ENCODE measurements at places on chromosomes 7 and 10.

DNA sequence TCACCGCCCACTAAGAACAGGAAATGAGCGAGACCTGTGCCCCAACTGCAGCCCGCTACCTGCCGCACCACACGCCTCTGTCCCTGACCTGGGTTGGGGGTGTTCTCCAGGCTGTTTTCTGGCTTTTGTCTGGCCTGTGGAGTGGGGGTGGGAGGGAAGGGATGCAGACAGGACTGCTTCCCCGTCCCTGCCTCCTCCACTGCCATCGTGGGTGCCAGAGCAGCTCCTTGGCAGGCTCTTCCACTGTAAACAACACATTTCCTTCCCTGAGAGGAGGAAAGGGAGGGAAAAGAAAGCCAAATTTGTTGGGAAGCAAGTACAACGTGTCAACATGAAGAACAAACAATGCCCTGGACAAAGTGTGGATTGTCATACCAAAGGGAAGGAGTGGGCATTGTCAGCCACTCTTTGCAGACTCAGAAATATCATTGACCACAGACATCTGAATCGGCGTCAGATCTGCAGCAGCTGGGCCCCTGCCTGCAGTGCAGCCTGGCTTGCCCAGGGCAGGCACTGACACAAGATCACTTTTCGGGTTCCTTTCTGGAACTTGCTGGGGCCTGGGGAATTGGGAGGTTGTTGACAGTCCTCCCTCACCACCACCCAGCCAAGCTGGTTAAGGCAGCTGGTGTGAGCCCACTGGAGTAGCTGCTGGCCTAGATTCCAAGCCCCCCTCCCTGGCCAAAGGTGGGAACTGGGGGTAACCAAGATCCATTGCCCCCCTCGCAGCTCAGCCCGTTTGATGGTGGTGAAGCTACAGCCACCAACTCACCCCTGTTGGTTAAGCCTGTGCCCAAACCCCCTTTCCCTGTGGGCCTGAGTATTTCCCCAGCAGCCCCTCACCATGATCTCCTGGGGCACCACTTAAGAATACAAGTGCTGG lies 22.6 kb upstream of the TRIM8 start:
- no peak for DNase-seq

DNA sequence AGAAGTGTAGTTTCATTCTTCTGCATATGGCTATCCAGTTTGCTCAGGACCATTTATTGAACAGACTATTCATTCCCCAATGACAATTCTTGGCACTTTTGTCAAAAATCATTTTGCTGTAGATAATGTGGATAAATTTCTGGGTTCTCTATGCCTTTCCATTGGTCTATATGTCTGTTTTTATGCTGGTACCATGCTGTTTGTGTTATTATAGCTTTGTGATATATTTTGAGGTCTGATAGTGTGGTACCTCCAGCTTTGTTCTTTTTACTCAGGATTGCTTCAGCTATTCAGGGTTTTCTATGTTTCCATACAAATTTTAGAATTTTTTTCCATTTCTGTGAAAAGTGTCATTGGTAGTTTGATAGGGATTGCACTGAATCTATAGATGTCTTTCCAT lies 315.3 kb upstream of the KAT6B start:
- no peak for DNase-seq

DNA sequence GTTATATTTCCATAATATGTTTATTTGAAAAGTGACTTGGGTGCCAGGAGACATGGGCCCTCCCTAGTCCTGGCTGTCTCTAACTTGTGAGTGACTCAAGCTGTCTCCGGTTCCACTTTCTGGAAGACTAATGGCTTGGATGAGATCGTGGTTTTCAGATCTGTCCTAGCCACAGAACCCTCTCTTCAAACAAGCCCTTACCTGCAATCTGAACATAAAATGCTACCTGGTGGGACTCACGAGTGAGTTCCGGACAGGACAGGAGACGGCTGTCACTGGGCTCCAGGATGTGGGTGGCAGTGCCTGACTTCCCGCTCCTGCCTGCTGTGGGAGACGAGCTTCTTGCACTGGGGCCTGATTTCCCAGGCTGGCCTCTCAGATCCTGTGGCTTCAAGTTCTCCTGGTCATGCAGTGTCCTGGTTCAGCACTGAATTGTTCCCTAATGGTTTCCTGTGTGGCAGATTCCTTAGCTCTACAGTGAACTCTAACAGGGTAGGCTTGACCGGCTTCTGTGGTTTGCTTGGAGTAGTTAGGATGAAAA lies 26.0 kb upstream of the PFKFB3 start:
- no peak for DNase-seq

- DNase-seq, result no peak
Measured at GRCh38 chr10:4450169-4450568, 375.8 kb upstream of the AKR1E2 start.

- no peak for DNase-seq
Measured at GRCh38 chr10:13712476-13712836, 125.7 kb downstream of the PRPF18 start.

GRCh38 chr7:117895276-117895675 lies 22.0 kb upstream of the CTTNBP2 start:
- DNase-seq, result no peak

- DNase-seq, result no peak
Measured at GRCh38 chr7:77197141-77197540, 2.5 kb downstream of the FGL2 start.

GRCh38 chr7:41103331-41103730 lies 599.6 kb downstream of the INHBA start:
- no peak for DNase-seq

DNA sequence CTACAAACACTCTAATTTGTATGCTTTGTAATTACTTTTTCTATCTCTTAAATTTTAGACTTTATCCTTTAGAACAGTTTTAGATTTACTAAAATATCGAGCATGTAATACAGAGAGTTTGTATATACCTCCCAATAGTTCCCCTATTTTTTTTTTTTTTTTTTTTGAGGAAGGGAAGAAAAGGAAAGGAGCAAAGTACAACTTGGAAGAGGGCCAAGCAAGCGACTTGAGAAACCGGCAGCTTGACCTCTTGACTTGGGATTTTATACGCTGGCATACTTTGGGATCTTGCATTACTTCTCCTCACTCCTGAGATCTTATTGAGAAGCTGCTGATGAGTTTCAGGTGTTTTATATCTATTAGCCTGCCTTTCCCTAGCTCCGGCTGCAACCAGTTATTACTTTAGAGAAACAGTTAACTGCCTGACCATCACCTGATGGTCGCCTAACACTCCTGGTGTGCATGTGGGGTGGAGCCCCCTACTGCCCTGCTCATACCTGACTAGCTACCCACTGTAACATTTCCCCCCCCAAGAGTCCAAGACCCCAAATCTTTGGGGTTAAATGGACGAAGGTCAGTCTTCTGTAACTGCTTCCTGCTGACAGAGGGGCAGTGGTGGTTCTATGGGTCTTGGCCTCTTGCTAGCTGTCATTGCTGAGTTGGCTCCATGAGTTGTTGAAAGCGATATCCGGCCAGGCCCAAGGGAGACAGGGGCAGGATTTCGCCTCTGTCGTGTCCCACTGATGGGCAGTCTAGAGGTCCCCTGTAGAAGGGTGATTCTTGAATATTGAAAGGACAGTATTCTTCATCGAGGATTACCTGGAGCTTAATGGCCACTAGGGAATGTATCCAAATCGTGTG lies 28.5 kb downstream of the MKLN1 start:
- no peak for DNase-seq

GRCh38 chr7:91342346-91342745 lies 78.1 kb downstream of the FZD1 start:
- no peak for DNase-seq

DNA sequence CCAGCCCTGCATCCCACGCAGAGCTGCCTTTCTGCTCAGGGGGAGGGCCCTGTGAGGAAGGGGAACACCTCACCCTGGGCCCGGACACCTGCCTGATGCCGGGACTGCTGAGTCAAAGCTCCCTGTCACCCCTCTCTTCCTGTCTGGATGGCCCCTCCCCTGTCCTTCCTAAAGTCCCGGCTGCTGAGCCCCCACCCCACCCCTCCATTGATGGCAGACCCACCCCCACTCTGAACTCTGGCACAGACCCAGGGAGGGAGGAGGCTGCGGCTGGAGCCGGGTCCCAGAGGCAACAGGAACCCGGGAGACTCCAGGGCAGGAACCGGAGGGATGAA lies 78.7 kb downstream of the ELFN1 start:
- no peak for DNase-seq

DNA sequence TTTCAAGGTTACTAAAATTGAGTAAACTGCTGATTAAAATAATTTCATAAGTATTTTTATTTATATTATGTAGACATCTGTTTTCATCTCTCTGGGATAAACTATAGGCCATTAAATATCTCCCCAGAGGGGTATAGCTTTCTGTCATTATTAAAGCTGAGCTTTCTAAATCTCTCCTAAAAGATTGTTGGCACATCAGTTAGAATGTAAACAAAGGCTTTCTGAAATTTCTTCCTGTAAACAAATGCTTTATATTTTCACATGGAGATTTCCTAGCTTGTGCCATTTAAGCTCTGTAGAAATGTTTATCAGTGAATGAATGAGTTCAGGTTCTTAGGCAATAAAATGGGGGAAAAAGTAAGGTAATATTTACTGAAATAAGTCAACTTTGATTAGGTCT lies 35.7 kb downstream of the PPP1R9A start:
- no peak for DNase-seq

- DNase-seq, result no peak
Measured at GRCh38 chr10:109114579-109114978, 808.7 kb downstream of the XPNPEP1 start.

DNA sequence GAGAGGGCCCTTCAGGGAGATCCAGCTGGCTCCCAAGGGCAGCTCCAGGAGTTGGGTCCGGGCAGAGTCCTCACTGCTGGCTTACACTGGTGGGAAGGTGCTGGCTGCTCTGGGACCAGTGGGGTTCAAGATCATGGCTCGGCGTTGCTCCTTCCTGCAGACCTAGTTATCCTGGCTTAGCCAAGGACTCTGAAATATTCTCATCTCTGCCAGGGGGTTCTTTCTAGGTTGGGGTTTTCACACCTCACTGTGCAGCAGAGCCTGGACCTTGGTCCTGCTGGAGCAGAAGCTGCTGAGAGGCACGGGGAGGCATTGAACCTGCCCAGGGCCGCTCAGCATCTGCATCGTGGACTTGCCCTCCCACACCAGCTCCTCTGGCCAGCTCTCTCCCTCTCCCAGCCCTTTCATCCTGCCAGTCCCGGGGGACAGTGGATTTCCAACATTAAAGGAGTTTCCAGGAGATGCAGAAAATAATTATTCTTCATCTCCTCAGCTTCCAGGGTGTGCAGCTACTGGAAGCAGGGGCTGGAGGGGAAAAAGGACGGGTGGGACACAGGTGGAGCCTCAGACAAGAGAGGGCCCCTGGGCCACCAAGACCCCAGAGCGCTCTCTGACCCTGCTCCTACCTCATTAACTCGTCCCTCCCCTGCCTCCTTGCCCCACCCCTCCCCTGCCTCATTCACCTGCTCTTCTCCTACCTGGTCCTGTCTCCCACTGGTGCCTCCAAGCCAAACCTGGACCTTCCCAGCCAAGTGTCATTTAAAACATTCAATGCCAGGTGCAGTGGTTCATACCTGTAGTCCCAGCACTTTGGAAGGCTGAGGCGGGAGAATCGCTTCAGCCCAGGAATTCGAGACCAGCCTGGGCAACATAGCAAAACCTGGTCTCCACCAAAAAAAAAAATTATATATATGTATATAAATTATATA lies 42.5 kb downstream of the JAKMIP3 start:
- no peak for DNase-seq

DNA sequence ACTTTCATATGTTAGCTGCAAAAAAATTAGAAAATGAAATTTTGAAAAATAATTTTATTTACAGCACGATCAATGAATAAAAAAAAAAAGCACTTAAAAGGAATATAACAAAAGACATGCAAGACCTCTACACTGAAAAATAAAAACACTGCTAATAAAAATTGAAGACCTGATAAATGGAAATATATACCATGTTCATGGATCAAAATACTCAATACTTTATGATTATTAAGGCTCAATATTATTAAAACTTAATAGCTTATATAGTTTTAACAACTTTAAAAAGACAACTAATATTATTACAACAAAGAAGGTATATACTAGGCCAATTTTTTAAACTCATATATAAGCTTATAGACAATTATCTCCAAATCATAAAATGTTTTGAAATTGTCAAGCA lies 143.0 kb downstream of the GFRA1 start:
- no peak for DNase-seq

- DNase-seq, result peak; percentile 24
Measured at GRCh38 chr10:33005322-33006301, 47.6 kb upstream of the ITGB1 start.

DNA sequence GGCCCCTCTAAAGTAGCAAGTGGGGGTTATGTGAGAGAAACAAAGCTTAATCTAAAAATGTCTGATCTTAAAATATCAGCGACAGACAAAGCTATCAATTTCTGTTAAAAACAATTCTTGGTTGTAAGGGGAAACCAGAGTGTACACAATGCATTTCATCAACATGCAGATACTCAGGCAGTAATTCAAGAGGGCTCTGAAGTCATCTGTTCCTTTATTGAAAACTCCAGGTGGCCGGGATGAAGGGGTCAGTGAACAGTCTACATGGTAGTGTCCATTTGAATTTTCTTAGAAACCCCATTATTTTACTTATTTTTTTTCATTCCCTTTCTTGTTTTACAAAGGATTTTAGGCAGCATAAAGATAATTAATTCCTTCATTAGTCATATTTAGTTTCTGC lies 36.7 kb upstream of the BTBD16 start:
- no peak for DNase-seq

- DNase-seq, result no peak
Measured at GRCh38 chr10:5071411-5072198, 22.6 kb upstream of the AKR1C3 start.

GRCh38 chr7:108016841-108017775 lies 14.1 kb upstream of the LAMB1 start:
- DNase-seq, result no peak

DNA sequence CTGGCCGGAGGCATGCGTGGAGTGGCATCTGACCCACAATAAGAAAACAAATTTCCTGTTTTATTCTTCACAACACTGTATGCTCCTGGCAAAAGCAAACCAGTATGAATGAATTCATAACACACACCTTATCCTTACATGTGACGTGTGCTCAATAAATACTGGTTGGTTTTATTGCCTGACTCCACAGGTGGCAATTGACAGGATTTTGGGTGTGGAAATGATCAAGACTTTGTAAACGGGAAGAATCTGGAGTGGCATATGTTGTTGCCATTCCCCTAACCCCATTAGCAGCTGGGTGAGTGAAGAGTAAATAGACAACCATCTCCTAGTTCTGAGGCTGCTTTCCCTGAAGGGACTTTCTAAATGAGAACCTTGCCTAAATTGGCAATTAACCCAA lies 215.5 kb upstream of the AOAH start:
- DNase-seq, result no peak

GRCh38 chr10:131440405-131441360 lies 129.2 kb upstream of the TCERG1L start:
- no peak for DNase-seq

- no peak for DNase-seq
Measured at GRCh38 chr7:150311711-150312110, 11.4 kb upstream of the LRRC61 start.

Measured in stimulated activated CD4-positive, alpha-beta T cell treated with anti-CD3 and anti-CD28 coated beads, Interleukin-15, amount 100 ng/mL, for 1 hour (primary cell).